Activated CD4-positive, alpha-beta T cell treated with anti-CD3 and anti-CD28 coated beads, Interleukin-2, amount 10 ng/mL, durations not matched to agents 7 days and 5 days (primary cell): ENCODE measurements at places on chromosomes 7 and 10.
A peak's percentile ranks its signal among the peaks of the same experiment; 100 is the strongest.

- no peak for DNase-seq
Observed at GRCh38 chr10:88361995-88362807, 220.9 kb downstream of the RNLS start.

GRCh38 chr10:21372651-21373410 is 152.7 kb downstream of the SKIDA1 start:
- peak; percentile 68 for DNase-seq

DNA sequence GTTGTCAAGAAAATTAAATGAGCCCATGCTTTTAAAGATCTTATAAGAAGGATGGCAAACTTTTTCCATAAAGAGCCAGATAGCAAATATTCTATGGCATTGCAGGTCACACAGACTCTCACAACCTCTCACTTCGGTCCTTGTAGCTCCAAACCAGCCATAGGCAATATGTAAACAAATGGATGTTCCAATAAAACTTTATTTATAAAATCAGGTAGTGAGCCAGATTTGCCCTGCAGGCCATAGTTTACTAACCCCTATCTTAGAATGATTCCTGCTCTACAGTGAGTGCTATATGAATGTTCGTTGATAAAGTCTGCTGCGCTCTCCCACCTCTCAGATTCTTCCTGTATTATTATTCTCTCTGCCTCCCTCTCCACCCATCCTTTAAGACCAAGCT is 177.7 kb downstream of the KCNMA1 start:
- DNase-seq, result no peak

DNA sequence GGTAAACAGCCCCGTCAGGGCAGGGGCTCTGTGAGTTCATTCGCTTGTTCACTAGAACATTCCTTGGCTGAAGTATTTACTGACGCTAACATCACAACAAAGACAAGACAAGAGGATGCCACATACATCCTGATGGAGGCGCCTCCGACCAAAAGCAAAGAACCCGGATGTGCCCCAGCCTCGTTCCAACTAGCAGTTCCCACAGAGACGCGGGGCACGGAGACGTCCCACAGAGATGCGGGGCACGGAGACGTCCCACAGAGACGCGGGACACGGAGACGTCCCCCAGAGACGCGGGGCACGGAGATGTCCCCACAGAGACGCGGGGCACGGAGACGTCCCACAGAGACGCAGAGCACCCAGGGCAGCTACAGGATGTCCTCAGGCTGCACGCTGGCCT is 35.4 kb upstream of the CFAP46 start:
- no peak for DNase-seq

- no peak for DNase-seq
Observed at GRCh38 chr10:89684604-89685003, 16.8 kb upstream of the KIF20B start.

DNA sequence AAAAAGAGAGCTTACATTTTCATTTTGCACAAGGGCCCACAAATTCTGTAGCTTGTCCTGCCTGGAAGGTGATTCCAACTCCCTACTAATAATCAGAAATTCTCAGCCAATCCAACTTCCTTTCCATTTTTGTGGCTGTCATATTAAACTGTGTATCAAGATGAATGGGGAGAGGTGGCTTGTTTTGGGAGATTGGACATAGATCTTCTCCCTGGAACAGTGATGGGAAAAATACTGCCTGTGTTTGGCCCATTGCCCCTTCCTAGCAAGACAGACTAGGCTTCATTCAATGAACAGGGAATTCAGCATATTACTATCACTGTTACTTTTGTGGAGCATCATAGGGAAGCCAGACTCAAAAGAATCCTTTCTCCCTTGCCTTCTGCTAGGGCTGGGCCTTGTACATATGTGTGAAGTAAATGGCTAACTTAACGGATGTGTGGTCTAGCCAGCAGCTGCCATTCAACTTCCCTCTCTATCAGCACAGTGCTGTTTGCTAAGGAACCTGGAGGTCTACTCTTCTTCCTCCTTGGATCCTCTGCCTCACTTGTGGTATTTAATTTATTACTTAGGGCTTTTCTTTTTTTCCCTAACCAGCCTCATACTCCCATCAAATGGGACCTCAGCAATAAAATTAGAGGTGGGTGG is 326.0 kb downstream of the BICC1 start:
- DNase-seq, result no peak

GRCh38 chr10:68353537-68353936 is 20.8 kb upstream of the PBLD start:
- no peak for DNase-seq

DNA sequence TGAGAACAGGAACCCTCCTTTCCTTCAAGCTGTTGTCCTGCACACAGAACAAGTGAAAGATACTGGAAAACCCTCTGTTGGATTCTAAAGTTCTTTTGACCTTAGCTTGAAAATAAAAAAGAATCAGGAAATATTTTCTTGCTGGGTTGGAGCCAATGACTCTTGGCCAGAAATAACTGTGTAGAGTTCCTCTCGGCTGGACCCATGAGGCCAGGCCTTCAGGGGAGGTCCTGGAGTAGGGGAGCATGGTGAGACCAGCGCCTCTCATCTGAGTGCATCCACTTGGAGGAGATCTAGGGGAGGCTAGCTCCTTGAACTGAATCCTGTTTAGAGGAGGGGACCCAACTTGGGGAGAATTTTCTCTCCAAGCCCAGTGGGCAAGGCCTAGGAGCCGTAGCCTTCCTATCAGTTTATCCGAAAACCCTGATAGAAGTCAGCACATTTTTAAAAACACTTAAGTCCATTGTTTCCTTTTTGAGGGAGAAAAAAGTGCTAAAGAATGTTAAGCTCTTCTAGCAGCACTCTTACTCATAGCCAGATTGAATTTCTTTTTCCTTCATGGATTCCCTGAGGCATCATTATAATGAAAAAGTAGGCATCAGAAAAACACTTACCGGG is 635.7 kb upstream of the ANKRD30A start:
- DNase-seq, result no peak

DNA sequence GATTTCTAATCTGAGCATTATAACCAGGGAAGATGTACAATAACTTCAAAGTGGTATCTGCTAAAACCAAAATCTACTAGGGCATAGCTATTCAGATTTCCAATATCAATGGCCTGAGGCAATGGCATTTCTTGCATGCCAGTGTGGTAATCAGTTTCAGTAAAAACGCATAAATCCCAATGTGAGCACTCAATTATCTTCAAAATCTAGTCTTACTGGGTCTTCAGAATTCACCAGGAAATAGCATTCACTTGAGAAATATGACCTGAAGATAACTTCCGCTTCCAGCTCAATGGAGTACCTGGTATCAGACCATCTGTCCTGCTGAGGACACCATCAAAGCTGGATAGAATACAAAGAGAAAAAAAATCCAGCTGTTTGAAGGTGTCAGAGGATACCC is 72.4 kb downstream of the TRIL start:
- no peak for DNase-seq

- peak; percentile 42 for DNase-seq
Observed at GRCh38 chr7:55964261-55965099, at the start of gene NIPSNAP2. NIPSNAP2 (plus strand) TSS chr7:55964585; CDS start chr7:55964610, 25 bp downstream.

GRCh38 chr7:108004220-108005142 is 1.5 kb upstream of the LAMB1 start:
- no peak for DNase-seq

DNA sequence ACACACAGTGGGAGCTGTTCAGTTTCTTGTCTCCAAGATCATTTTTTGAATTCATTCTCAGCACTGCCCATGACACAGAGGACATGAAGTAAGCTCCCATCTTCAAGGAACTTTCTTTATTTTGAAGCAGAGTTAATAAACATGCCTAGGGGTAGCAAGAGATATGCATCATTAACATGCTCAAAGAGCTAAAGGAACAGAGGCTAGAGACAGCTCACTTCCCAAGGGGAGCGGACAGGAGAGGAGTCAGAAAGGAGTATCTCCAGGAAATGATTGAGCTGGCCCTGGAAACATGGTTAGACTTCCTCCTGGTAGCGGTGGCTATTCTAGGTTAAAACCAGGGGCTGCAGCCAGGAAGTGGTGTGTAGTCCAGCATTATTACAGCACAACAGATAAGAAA is 135.9 kb downstream of the GPAM start:
- no peak for DNase-seq
